ENCODE measurements at places on chromosomes 4 and X.

- DNase-seq, result no peak
Measured at GRCh38 chr4:169256101-169256612, 14.6 kb downstream of the SH3RF1 start.

DNA sequence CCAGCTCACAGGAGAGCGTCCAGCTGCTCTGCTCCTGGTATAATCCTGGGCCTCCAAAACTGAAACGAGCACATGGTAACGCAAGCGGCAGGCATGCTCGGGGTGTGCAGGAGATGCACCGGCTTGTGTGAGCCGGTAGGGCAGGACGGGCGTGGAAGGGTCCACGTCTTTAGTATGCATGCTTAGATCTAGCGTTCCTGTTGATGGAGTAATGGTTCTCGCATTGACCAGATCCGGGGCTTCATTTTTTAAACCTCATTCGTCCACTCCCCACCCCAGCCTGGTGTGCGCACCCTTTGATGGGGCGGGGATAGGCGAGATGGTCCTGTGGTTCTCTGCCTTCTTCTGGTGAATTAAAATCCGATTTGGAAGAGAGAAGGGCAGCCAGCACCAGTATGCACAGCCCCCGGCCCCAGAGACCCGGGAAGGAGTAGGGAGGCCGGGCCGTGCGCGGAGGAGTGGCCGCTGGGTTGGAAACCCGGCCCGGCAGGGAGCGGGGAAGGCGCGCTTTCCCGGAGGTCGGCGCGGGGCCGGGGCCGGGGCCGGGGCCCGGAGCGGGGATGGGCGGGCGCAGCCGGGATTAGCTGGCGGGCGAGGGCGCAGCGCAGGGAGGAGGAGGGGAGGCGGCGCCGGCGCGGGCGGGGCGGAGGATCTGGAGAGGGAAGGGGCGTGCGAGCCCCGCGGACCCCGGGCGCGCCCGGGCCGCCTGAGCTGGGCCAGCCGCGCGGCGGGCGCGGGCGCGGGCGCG is 39.9 kb downstream of the FAM149A start:
- peak; percentile 29 for DNase-seq

DNA sequence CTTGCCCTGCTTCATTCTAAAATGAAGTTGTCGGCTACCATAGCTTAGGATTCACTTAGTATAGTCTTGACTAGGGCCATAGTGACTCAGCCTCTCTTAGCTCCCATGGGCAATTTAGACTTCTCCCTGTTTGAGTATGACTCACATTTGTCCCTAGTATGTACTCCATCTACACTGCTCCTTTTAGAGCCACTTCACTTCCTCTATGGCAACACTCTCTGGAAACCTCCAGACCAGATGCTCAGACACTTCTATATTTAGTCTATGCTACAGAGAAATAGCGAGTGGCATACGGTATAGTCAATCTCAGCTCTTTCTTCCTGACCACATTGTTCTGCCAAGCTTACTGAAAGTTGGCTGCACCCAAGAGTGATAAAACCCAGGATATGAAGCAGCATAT is 11.2 kb downstream of the MEPE start:
- no peak for DNase-seq

GRCh38 chr4:52038103-52038912 is at the start of gene SGCB:
TSS of gene SGCB (minus strand) at chr4:52038299. CDS start at chr4:52038259, 40 bp downstream.
- peak; percentile 65 for DNase-seq

GRCh38 chrX:40385682-40386081 is 195.1 kb upstream of the ATP6AP2 start:
- no peak for DNase-seq

- DNase-seq, result no peak
Measured at GRCh38 chr4:155681886-155682285, 15.2 kb downstream of the GUCY1A1 start.

GRCh38 chrX:13697455-13697854 is 8.5 kb downstream of the RAB9A start:
- no peak for DNase-seq
